ENCODE measurements at places on chromosomes 3 and 15. TPM values are rescaled to one million over a fixed set of nuclear protein-coding genes. Genes with fewer than 3 reads are reported as not detected.

GRCh38 chr15:80779658-80780415, 667 bp downstream of the CEMIP start:
- H3K27me3 ChIP-seq, result peaks cover 17% of the 10 kb centered on the region
- H3K27ac ChIP-seq, result no peak overlapping the region
- H3K4me1 ChIP-seq, result peaks cover 11% of the 10 kb centered on the region
- DNase-seq, result peak; percentile 33

GRCh38 chr15:64558460-64559179, 98.2 kb downstream of the ZNF609 start:
- no peaks in the 10 kb centered on the region for H3K27me3 ChIP-seq
- no peaks in the 10 kb centered on the region for H3K36me3 ChIP-seq
- no peak overlapping the region for H3K27ac ChIP-seq
- DNase-seq, result no peak
- H3K4me1 ChIP-seq, result no peaks in the 10 kb centered on the region
- H3K4me3 ChIP-seq, result no peak overlapping the region

DNA sequence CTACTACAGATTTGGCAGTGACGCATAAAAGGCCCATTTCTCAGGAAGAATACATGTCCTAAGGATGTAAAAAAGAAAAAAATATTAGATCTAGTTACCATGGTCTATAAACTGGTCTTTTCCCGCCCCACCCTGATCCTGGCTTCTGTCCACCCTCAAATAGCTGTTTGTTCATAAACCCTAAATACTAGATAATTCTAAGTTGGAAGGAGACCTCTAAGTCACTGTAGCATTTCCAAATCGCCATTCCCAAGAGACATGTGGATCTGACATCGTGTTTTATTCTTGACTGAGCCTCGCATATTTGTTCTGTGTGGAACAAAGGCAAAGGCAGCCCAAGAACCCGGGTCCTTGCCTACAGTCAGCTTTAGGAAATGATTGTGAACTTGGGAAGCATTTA, 49.0 kb downstream of the LMCD1 start:
- no peak for DNase-seq
- H3K4me3 ChIP-seq, result no peak overlapping the region
- H3K27ac ChIP-seq, result no peak overlapping the region
- no peaks in the 10 kb centered on the region for H3K27me3 ChIP-seq
- H3K36me3 ChIP-seq, result no peaks in the 10 kb centered on the region

DNA sequence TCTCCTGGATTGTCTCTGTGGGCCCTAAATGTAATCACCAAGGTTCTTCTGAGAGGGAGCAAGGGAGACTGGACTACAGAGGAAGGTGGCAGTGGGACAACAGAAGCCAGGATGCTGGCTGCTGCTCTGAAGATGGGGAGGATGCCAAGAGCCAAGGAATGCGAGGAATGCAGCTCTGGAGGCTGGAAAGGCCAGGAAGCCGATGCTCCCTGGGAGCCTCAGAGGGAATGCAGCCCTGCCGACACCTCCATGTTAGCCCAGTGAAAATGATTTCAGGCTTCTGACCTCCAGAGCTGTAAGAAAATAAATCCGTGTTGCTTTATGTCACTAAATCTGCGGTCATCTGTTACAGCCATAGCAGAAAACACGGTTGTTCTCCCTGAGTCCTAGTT, 44.1 kb downstream of the UMPS start:
- H3K27me3 ChIP-seq, result no peaks in the 10 kb centered on the region
- no peaks in the 10 kb centered on the region for H3K4me1 ChIP-seq
- no peak overlapping the region for H3K4me3 ChIP-seq
- no peak overlapping the region for H3K27ac ChIP-seq
- no peak for DNase-seq

DNA sequence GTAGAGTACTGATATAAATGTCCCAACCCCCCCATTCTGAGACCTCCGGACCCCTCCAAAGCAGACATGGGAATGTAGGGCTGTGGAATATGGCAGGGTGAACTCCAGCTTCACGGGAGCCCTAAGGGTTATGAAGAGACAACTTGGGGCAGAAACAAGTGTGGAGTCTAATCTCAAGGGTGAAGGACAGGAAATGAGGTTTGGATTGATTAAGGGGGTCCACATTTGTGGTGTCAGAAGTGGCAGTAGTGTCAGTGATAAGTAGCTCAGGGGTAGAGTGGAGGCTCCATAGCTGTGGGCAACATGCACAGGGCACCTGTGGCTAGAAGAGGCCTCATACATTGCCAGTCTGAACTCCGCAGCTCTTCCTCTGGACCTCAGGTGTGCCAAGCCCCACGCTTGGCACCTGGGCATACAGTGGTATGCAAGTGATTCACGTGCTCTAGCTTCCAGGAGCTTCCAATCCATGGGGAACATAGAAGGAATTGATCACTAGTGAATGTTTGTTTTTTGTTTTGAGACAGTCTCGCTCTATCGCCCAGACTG, 4.1 kb upstream of the P4HTM start:
- H3K27me3 ChIP-seq, result no peaks in the 10 kb centered on the region
- peaks cover 9% of the 10 kb centered on the region for H3K4me1 ChIP-seq
- H3K4me3 ChIP-seq, result no peak overlapping the region
- H3K27ac ChIP-seq, result no peak overlapping the region
- H3K36me3 ChIP-seq, result no peaks in the 10 kb centered on the region
- no peak for DNase-seq

DNA sequence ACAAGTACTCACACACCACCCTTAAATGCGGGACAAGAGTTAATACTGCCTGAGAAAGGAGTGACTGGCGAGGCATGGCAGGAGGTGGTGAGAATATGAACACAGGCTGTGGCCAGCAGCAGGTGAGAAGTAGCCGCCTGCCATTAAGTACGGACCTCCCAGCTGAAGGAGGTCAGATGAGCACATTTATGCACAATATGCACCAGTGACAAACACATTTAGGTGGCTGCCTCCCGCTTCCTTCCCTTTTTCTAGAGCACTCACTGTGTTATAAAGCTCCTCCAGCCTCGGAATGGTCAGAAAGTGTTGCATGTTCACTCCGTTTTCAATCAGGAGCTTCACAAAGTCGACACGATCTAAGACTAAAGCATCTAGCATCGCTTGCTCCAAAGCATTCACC, 52.4 kb downstream of the TRPM1 start:
- no peak overlapping the region for H3K4me3 ChIP-seq
- DNase-seq, result no peak
- no peaks in the 10 kb centered on the region for H3K36me3 ChIP-seq
- H3K27ac ChIP-seq, result no peak overlapping the region

DNA sequence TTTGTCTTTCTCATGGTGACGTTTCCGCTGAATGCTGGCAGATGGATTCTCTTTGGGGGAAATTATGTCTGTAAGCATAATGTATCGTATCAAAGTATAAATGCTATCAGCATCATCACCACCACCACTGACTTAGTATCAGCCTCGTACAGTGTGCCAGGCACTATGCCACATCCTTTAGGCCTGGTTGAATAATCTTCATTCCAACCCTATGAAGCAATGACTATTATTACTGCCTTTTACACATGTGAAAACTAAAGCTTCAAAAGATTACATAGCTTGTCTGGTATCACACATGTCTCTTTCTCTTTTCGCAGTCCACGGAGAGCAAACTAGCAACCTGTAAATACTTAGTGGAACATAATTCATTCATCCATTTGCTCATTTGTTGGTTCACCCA, 166.7 kb upstream of the PRICKLE2 start:
- no peaks in the 10 kb centered on the region for H3K36me3 ChIP-seq
- no peaks in the 10 kb centered on the region for H3K27me3 ChIP-seq
- no peak for DNase-seq
- H3K4me1 ChIP-seq, result no peaks in the 10 kb centered on the region
- H3K4me3 ChIP-seq, result no peak overlapping the region

The MUC20 gene
- total RNA-seq, result 58.1 TPM

DNA sequence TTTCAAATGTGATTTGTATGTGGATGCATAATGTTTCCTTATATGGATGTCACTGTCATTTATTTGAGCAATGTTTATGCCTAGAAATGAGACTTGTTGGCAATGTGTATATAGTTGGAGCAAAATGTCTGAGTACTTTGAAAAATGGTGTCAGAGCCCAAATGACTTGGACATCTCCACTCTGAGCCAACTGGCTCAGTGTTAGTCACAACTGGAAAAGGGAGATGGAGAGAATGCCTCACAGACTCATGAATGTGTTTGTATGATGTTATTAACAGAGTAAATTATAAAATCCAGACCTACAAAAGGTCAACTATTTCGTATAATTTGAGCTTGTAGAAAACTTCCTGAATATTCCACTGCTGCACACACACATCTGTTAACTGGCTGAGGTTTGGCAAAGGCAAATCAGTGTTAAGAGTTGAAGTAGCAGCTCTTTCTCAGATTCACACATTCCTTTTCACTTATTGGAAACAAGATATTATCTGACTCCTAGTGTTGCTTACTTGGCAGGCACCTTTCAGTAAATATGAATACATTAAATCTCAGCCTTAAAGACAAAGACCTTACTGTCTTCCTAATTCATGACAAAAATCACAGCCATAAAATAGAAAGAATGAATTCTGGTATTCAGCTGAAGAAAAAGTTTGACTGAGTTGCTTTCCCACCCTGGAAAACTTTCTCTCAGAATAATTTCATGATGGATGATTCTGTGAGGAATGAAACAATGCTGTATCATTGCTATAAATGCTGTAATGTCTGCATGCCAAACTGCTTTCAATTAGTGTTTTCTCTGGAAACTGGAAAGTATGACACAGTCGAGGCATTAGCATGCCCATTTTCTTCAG, 27.0 kb downstream of the ADIPOQ start:
- no peaks in the 10 kb centered on the region for H3K27me3 ChIP-seq
- H3K4me3 ChIP-seq, result no peak overlapping the region
- DNase-seq, result no peak

GRCh38 chr15:77023576-77024272, 28.8 kb downstream of the PSTPIP1 start:
- H3K27me3 ChIP-seq, result no peaks in the 10 kb centered on the region
- no peak for DNase-seq
- no peak overlapping the region for H3K27ac ChIP-seq
- H3K4me1 ChIP-seq, result peaks cover 5% of the 10 kb centered on the region
- no peak overlapping the region for H3K4me3 ChIP-seq

The EFCC1 gene
- total RNA-seq, result 1.7 TPM

The TGM4 gene
- total RNA-seq, result not detected

DNA sequence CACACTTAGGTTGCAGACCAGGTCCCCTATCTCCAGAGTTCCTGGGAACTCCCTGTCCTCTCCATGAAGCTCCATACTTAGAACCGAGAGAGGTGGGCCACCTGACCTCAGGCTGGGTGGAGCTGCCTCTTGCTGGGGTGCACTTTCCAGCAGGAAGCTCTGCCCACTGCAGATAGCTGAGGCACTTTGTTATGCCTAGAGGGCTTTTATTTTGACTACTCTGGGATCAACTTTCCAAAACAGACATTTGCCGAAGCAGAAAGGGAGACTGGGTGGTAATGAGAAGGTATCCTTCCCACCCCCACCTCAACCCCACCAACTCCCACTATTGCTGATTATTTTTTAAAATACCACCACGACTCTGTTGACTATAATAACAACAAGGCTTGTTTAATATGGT, 54.7 kb downstream of the CLDN11 start:
- H3K27me3 ChIP-seq, result no peaks in the 10 kb centered on the region
- H3K27ac ChIP-seq, result no peak overlapping the region
- H3K36me3 ChIP-seq, result no peaks in the 10 kb centered on the region
- no peaks in the 10 kb centered on the region for H3K4me1 ChIP-seq

The CASR gene
- total RNA-seq, result 0.22 TPM

DNA sequence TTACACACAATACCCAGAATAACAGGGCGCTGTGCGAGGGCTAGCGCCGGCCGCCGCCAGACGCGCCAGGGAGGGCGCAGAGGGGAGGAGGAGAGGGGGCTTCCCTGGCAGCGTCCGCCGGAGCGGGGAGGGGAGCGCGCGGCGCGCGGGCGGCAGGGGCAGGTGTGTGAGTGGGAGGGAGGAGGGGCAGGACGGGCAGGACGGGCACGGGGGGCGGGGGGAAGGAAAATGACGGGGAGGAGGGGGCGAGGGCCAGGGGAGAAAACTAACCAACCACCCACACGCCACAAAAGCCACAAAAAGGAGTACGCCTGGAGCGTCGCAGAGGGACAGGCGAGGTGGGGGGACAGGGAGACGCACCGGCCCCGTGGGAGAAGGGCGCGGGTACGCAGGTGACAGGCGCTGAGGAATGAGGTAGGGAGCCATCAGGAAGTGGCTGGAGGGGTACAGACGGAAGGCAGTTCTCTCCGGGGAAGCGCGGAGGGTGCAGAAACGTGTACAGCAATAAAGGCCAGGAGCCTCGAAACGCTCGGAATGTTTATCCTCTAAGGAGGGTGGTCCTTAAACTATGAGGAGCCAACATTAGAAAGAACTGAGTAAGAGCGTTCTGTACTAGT, 610 bp upstream of the SATB1 start:
- DNase-seq, result peak; percentile 60
- H3K27ac ChIP-seq, result peak overlapping the region; percentile 81
- no peaks in the 10 kb centered on the region for H3K36me3 ChIP-seq
- peak overlapping the region; percentile 74 for H3K4me3 ChIP-seq
- no peaks in the 10 kb centered on the region for H3K4me1 ChIP-seq

- DNase-seq, result no peak
- H3K36me3 ChIP-seq, result no peaks in the 10 kb centered on the region
- H3K27ac ChIP-seq, result no peak overlapping the region
- no peaks in the 10 kb centered on the region for H3K4me1 ChIP-seq
- no peaks in the 10 kb centered on the region for H3K27me3 ChIP-seq
Measured at GRCh38 chr3:170768334-170768801, 101.6 kb downstream of the RPL22L1 start.

GRCh38 chr15:98504998-98505397, 143.3 kb upstream of the IGF1R start:
- H3K27me3 ChIP-seq, result no peaks in the 10 kb centered on the region
- H3K4me3 ChIP-seq, result no peak overlapping the region
- DNase-seq, result no peak
- H3K4me1 ChIP-seq, result no peaks in the 10 kb centered on the region
- H3K27ac ChIP-seq, result no peak overlapping the region

DNA sequence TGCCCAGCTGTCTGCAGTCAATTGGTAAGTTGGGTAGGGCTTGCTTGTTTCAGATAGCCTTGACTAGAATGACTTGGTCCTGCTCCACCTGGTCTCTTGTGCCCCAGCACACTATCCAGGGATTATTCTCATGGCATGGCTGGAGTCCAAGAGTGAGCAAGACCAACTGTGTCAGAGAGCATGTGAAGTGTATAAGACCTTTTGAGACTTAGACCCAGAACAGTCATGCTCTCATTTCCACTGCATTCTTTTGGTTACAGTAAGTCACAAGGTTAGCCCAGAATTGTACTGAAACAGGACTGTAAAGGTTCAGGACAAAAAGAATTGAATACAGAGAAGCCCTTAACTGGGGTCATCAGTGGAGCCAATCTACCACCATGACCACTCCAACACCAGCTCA, 650.8 kb upstream of the ADAMTS9 start:
- H3K27ac ChIP-seq, result no peak overlapping the region
- H3K27me3 ChIP-seq, result no peaks in the 10 kb centered on the region
- no peaks in the 10 kb centered on the region for H3K4me1 ChIP-seq

The EPHA3 gene
- 2.4 TPM for total RNA-seq

GRCh38 chr3:4730719-4731118, 237.6 kb downstream of the ITPR1 start:
- H3K4me1 ChIP-seq, result no peaks in the 10 kb centered on the region
- no peak overlapping the region for H3K27ac ChIP-seq
- no peaks in the 10 kb centered on the region for H3K36me3 ChIP-seq
- no peak overlapping the region for H3K4me3 ChIP-seq
- no peaks in the 10 kb centered on the region for H3K27me3 ChIP-seq
- no peak for DNase-seq
